ENCODE measurements at places on chromosomes 12 and 14. TPM values are rescaled to one million over a fixed set of nuclear protein-coding genes. Genes with fewer than 3 reads are reported as not detected.

NUDT14 gene
- 9.7 TPM for total RNA-seq

CD163 gene
- total RNA-seq = 2.9 TPM

HOXC10 gene
- not detected for total RNA-seq

OR4E2 gene
- total RNA-seq = not detected

KCNA1 gene
- total RNA-seq = 15.8 TPM

CDC42BPB gene
- 102 TPM for total RNA-seq

MYF6 gene
- total RNA-seq = 0.64 TPM

DPF3 gene
- 60.9 TPM for total RNA-seq

RTL1 gene
- total RNA-seq = under 0.01 TPM

GRCh38 chr14:41607966-41608663 is 1.4 kb downstream of the LRFN5 start:
- peak; percentile 3 for DNase-seq

DNA sequence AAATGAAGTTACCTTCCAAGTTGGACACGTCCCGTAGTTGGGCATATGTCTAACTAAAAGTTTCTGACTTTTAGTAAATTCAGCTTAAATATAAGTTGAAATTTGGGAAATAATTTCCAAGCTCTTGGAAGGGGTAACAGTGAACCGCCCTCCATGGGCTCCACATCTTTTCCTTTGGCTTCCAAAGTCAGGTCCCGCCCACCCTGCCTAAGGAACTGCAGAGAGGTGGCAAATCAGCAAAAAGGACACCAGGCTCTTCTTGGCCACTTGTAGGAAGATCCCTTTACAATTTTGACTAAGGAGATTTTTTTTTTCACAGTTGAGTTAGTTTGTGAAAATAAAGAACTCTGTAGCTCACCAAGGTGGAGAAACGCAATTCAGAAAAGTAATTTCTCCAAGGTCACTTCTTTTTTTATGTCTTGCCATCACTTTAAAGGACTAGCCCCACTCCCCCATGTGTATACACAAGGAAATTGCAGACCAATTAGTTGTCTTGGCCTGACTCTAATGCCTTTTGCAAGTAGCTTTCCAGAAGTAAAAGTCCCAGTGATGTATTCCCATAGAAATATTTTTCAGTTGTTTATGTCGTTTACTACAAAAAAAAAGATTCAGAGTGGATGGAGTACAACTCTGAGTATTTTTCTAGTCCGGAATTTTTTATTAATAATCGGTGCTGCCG is 181.2 kb downstream of the PELI2 start:
- DNase-seq = no peak

- no peak for DNase-seq
Observed at GRCh38 chr12:53078425-53079225, 565 bp downstream of the SPRYD3 start.

DNA sequence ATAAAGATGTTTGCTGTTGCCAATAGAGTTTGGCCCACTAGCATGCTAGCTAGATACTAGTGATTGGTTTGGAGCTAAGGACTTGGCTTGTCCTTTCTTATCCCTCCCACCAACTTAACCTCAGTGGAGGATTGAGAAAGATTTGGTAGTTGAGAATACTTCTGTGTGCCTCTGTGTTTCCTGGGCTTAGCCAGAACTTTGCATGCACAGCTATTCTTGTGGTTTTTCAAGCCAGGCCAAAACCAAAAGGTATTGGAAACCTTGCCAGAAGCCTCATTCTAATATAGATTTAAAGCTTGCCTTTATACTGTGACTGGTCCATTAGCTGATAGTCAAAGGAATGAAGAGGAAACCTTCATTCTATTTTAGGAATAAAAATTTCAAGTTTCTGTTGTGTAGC is 188.5 kb downstream of the CCDC91 start:
- no peak for DNase-seq

DNA sequence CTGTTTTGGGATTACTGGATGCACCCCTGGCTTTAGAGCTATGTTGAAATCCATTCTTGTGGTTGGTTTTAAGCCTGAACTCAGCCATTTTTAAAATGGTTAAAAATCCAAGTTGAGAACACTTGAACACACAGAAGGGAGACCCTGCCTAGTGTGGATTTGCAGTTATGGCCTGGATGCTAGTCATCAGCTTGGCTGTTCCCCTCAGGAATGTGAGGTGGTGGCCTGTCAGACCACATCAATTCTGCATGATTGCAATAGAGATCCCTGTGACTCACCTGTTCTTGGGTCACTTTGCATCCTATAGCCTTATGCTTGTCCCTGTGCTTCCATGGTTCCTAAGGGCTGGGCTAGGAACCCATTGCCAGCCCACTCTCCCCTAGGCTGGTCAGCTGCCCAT is 454.1 kb downstream of the ATP23 start:
- peak; percentile 2 for DNase-seq

- DNase-seq = no peak
Observed at GRCh38 chr14:54555651-54556050, 11.3 kb upstream of the SAMD4A start.

DNA sequence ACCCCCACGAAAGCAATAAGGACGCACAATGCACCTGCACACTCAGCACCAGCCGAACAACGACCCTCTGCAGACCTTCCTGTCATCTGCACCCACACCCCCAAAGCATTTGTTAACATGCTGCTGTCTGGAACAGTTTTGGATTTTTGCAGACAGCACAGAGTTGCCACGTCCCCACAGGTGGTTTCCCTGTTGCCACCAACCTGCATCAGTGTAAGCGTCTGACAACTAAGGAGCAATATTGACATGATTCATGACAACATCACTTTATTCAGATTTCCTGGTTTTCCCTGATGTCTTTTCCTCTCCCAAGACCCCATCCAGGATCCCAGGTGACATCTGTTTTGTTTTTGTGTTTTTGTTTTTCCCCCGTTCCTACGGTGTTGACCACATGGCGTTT is 150.7 kb upstream of the C14orf180 start:
- DNase-seq = no peak

DNA sequence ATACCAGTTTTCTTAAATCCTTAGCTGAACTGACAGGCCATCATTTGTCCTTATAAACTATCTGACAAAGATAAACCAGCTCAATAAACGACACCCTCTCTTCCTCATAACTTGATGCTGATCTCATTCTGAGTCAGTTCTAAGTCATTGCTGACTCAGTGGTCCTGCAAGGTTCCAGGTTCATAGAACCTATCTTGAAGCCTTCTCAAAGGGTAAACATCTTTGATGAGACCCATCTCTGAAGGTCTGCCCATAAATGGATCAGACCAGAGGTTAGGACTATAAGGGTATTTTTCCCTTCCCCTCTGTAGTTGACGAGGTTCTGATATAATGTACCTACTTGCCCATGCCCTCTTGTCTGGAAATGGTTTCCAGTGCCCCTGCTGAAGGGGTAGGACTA is 11.9 kb downstream of the NAA25 start:
- no peak for DNase-seq

GRCh38 chr12:89840162-89840922 is 131.7 kb upstream of the ATP2B1 start:
- DNase-seq = no peak

- no peak for DNase-seq
Observed at GRCh38 chr12:52517888-52518287, 2.3 kb downstream of the KRT5 start.

DNA sequence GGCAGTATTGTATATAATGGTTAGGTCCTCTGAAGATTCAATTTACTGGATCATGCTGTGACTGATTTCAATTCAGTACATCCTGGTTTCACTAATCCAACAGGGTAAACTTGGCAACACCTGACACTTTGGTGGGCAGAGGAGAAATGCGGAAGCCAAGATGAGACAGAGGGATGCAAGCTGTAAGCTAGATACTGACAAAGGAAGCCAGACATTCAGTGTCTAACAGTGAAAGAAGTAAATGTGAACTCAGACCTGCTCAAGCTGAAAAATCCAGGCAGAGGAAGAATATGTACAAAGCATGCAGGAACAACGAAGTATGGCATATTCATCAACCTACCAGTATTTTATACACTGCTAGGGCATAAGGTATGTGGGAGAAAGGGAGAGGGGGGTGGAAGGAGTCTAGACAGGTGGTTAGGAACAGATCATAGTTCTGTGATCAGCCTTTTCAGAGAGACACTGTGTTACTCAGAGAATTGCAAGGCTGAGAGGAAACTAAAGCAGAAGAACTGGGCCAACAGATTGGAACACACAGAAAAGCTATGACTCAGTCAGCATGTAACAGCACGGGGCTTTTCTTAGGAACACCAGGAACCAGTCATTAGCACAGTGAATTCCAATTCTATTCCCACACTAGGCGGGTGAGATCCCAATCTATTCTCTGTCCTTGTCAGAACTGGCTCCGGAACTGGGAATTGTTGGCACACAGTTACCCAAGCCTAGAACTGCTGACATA is 40.3 kb downstream of the NELL2 start:
- peak; percentile 43 for DNase-seq

DNA sequence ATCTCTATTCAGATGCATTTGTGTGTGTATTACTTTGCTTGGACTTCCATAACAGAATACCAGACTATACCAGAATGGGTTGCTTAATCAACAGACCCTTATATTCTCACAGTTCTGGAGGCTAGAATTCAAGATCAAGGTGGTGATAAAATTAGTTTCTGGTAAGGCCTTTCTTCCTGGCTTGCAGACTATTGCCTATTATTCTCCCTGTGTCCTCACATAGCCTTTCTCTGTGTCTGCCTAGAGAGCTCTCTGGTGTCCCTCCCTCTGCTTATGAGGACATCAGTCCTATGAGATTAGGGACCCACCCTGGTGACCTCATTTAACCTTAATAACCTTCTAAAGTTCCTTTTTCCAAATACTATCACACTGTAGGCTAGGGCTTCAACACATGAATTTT is 106.0 kb downstream of the FAR2 start:
- no peak for DNase-seq

- DNase-seq = no peak
Observed at GRCh38 chr12:104665296-104665695, 208.5 kb downstream of the CHST11 start.

DNA sequence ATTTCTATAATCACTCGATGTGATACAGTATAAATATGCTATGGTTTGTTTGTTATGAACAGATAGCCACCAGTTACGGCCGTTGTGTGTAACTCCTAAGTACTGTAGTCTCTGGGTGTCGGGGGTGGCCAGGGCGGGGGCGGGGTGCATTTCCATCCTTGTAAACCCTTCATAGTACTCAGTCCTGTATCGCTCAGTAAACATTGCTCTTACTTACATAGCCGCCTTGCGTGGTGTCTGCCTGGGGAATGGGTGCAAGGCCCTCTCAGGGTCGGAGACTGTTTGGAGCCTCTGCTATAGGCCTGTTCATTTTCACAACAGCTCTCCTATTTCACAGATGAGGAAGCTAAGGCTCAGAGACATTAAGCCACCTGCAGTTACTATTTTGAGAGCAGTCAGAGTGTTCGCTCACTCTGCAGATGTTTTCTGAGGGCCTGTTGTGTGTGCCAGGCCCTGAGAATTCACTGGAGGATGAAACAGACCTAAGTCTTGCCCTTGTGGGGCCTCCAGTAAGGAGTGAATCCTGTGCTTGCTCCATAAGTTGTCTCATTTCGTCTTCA is 42.5 kb downstream of the JDP2 start:
- no peak for DNase-seq

- DNase-seq = no peak
Observed at GRCh38 chr12:121448771-121449315, 48.9 kb downstream of the RNF34 start.

- DNase-seq = no peak
Observed at GRCh38 chr14:36256126-36256801, 64.2 kb downstream of the MBIP start.

- DNase-seq = peak; percentile 80
Observed at GRCh38 chr14:105448706-105449111, 25.9 kb upstream of the CRIP2 start.

GRCh38 chr12:8034802-8035201 is 2.3 kb downstream of the FOXJ2 start:
- DNase-seq = no peak

- DNase-seq = no peak
Observed at GRCh38 chr12:132649226-132649945, 30.8 kb downstream of the P2RX2 start.

DNA sequence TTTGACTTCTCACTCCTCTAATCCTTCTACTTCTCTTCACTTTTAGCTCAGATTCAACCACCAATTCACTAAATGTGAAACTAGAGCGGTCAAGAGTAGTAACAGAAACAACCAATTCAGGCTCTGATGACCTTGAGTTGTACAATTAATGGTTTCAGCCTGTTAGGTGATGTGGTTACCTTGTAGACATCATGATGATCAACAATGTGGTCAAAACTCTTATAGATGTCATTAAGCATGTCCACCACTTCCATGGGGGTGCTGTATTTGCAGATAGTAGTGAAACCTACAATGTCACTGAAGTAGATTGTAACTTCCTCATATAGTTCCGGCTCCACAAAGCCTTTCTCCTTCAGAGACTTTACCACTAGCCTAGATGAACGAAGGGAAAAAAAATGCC is 54.1 kb upstream of the PLBD1 start:
- DNase-seq = no peak

GRCh38 chr14:63752449-63753169 is 24.7 kb upstream of the SGPP1 start:
- DNase-seq = no peak

DNA sequence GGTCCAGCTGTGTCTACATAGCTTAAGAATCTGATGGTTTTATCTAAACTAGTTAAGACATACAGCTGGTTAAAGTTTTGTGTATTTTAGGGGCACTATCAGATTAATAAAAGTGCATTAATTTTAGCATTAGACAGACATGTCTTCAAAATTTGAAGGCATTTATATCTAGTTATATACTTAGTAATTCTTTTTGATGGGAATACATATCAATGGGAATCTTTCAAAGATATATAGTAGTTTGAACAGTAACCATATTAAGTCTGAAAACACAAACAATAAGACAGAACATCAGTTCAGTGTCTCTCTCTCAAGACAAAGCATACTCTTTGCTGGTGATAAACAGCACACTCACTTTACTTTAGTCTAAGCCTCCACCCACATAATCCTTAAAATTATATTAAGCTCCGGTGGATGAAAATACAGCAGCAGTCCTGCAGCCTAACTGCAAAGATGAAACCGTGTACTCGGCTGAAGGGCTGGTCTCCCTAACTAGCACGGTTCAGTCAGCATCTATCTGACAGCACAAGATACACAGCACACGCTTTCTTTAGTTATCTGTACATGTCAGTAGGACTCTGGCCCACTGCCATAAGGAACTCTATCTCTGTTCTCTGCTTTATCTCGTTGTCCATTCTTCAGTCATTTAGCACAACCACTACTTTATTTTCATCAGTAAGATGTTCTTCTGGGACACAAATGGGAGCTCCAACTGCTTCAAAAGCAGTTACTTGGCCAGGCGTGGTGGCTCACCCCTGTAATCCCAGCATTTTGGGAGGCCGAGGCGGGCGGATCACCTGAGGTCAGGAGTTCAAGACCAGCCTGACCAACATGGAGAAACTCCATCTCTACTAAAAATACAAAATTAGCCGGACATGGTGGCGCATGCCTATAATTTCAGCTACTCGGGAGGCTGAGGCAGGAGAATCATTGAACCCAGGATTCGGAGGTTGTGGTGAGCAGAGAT is 80.5 kb downstream of the MED13L start:
- no peak for DNase-seq

Measured in cerebellum (tissue), 4 donors.